ENCODE measurements at places on chromosomes 16 and 17.

- DNase-seq = no peak
Observed at GRCh38 chr16:56728980-56729734, 772 bp upstream of the NUP93 start.

GRCh38 chr16:53083119-53083518 lies 28.3 kb downstream of the CHD9 start:
- no peak for DNase-seq

DNA sequence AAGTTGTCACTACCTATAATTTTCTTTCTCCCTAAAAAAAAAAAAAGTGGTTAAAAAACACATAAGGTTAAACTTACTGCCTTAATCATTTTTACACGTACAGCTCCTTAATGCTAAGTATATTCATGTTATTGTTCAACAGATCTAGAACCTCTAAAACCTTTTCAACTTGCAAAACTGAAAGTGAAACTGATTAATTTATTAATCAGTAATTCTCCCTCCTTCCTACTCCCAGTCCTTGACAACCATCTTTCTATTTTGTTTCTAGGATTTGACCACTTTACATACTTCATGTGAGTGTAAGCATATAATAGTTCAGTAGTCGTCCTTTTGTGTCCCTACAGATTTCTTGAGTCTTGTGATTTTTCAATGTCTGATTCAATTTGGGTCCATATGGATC lies 251.4 kb upstream of the KIF2B start:
- no peak for DNase-seq

DNA sequence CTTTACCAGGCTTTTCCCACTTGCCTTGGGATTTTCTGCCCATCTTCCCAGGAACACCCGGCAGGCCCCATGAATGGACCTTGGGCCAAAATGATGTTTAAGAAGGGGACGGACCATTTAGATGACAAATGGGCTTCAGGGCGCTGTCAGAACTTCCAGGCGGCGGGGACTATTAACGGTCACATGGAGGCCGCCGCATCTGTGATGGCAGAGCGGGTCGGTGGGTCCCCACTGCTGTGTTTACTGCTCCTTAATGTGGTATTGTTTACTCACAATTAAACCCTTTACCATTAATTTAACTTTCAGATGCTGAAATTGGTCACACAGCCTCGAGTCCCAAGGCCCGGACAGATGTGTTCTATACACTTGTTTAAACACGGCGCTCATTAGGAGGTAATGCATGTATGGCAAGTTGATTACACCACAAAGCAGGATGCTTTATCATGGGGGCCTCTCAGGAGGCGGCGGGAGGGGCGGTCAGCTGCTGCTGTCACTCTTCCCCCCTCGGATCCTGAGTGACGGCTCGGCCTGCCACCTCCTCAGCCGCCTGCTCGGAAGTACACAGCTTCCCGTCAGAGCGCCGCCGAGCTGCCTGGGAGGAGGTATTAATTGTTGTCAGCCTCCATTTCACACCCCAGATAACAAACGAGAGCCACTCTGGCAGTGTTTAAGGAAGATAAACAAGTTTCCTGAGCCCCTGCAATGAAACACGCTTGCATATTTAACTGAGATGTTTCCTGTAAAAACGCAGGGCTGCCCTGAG lies 83.9 kb upstream of the IRX3 start:
- no peak for DNase-seq

- no peak for DNase-seq
Observed at GRCh38 chr17:41002814-41003213, 3.1 kb upstream of the KRTAP3-2 start.

DNA sequence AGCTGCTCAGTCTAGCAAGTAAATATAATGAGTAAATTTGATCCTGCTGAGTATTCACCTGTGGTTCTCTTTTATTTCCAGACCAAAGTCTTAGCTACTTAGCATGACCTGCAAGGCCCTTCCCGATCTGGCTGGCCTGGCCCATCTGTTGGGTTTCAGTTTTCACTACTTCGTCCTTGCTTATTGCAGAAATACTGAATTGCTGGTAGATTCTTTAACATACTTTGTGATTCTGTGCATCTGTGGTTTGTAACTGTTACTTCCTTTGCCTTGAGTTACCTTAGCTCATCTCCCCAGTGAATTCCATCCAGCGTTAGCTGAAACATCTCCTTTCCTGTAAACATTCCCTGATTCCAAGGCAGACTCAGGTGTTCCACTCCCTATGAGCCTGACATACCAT lies 131.1 kb downstream of the PHKB start:
- no peak for DNase-seq

- DNase-seq = no peak
Observed at GRCh38 chr17:32746698-32747097, 130.2 kb downstream of the MYO1D start.

DNA sequence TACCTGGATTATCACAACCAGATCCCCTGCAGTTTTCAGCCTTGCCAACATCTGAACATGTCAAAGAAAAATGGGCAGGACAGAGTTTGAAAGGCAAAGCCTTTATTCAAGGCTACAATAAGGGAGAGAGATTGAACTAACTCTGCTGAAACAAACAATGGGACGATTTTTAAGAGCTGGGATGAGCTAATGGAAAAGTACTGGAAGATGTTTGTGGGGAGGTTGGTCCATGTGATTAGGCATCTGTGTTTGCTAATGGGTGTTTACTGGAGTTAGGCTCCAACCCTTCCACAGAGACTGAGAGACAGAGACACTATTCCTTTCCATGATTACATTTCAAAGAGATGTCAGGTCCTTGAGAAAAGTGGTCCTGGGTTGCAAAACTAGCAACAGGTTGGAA lies 35.0 kb upstream of the HSBP1 start:
- DNase-seq = no peak

- no peak for DNase-seq
Observed at GRCh38 chr17:31550389-31551056, 159.0 kb downstream of the RAB11FIP4 start.

- no peak for DNase-seq
Observed at GRCh38 chr16:70750893-70751467, 50.0 kb downstream of the VAC14 start.

- no peak for DNase-seq
Observed at GRCh38 chr17:78764871-78765270, 17.2 kb downstream of the CYTH1 start.

DNA sequence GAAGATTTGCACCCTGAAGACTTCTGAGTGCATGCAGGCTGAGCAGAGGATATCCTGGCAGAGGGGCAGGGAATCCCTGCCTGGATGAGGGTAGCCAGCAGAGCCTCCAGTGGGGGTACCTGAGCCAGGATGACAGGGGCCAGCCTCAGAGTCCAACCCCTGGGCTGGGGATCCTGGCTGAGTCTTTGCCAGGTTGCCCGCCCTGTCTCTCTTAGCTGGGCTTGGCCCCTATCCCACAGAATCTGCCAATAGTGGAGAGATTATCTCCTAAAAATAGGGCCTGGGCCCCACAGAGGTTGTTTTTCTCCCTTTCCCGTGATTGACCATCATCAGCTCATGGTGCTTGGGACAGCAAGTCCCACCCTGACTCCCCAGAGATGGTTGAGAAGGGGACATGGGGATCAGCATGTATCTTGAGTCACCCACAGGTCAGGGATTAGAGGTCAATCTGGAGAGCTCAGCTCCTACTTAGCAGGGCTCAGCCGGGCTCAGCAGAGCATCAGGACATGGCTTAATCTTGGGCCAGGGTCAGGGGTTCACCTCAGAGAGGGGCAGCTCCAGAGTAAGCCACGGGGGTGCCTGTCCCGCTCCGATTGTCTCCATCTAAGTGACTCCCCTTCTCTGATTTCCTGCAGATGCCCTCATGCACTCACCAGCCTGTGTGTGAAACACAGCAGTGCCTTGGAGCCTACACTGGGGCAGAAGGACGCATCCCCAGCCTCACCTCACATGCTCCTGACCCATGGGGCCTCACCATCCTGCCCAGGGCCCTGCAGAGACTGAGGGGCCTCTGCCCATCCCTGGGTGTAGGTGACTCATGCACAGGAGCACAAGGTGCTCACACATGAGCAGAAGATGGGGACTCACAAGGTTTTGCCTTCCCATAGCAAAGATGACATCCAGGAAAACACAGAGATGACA lies 11.5 kb downstream of the CDH16 start:
- no peak for DNase-seq

DNA sequence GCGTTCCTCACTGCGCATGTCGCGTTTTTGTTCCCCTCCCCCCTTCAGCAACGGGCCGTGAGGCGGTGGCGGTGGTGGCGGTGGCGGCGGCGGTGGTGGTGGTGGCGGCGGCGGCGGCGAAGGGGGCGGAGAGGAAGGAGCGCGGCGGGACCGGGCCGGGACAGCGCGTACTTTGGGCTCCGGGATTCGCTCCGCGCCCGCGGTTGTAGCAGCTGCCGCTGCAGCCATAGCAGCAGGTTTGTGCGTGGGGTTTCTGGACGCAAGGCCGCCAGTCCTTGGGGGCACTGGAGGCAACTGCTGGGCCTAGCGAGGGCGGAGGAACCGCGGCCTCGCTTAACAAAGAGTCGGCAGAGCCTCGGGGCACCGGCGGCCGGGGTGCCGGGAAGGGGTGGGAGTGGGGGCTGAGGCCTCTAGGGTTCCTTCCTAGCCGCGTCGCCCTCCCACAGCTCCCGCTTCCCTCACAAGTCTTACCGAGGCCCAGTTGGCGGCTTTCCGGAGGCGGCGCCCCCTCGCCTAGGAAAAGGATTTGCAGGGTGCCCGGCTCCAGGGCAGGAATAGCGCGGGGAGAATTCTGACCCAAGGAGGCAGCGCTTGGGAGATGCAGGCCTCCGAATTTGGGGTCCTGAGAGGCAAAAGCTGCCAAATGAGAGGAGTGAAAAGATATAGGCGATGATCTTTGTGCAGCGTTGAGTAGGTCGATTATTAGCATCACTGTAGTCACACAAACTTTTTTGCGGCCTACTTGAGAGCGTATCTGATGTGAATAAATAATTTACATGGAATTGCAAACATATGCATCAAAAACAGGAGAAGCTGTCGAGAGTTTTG lies at the start of gene DDX42:
TSS of gene DDX42 (plus strand) at position 30 of the 828 bp plus-strand sequence. CDS start 12,880 bp downstream, outside the sequence.
- no peak for DNase-seq

DNA sequence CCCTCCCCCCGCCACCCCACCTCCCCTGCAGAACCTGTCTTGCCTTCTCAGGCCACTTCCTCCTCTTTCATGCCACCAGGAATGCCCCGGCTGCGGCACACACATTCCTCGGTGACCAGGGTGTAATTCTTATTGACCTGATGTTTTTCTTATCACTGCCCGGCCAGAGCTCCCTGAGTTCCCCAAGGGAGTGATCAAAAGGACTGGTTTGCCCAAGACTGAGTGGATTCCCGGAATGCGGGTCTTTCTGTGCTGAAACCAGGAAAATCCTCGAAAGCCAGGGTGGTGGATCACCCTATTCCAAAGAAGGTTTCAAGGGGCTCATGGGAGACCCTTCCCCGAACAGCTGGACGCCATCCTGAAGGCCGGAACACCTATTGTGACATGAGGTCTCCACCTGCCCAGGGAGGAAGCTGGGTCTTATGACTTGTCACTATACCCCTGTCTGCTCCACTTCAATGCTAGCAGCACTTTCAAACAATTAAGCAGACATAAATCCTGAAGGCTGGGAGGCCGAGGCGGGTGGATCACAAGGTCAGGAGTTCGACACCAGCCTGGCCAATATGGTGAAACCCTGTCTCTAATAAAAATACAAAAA lies 53.0 kb upstream of the RPL38 start:
- DNase-seq = no peak

- no peak for DNase-seq
Observed at GRCh38 chr16:86575754-86576557, 2.4 kb upstream of the FOXL1 start.

DNA sequence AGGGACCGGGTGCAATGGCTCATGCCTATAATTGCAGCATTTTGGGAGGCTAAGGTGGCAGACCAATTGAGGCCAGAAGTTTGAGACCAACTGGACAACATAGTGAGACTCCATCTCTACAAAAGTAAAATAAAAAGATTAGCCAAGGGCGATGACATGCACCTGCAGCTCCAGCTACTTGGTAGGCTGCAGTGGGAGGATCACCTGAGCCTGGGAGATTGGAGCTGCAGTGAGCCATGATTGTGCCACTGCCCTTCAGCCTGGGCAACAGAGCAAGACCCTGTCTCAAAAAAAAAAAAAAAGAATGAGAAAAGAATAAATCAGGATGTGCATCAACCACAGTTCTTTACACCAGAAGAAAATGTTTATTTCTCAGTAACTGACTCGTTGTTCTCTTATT lies 76.0 kb downstream of the CACNG3 start:
- no peak for DNase-seq

- DNase-seq = no peak
Observed at GRCh38 chr17:13600475-13601321, 1.0 kb downstream of the HS3ST3A1 start.

GRCh38 chr16:74261068-74261467 lies 35.5 kb upstream of the PSMD7 start:
- no peak for DNase-seq

DNA sequence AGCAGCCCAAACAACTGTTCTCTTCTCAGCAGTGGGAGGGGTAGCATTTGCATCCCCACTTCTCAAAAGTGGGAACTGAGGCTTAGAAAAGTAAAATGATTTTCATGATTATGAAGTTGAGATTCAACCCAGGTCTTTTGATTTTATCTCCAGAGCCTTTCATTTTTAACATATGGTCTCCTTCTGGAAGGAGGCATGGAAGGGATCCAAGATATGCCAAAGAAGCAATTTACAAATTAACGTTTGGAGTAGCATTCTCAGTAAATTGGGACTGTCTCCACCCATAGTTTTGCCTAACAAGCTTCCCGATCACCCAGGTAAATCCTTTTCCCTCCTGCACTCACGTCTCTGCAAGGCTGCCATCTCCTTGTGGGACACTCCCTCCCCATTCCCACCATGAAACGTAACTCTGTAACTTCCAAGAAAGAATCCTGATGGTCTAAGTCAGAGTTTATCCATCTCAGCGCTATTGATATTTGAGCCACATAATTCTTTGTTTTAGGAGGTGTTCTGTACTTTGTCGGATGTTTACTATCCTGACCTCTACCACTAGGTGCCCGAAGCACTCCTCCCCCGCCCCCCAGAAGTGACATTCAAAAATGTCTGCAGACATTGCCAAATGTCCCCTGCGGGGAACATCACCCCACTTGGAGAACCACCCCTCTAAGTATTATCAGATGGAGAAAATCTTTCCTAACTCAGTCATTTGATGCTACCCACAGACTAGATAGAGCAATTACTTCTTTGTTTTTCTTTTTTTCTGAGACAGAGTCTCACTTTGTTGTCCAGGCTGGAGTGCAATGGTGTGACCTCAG lies 32.9 kb upstream of the NFAT5 start:
- no peak for DNase-seq

DNA sequence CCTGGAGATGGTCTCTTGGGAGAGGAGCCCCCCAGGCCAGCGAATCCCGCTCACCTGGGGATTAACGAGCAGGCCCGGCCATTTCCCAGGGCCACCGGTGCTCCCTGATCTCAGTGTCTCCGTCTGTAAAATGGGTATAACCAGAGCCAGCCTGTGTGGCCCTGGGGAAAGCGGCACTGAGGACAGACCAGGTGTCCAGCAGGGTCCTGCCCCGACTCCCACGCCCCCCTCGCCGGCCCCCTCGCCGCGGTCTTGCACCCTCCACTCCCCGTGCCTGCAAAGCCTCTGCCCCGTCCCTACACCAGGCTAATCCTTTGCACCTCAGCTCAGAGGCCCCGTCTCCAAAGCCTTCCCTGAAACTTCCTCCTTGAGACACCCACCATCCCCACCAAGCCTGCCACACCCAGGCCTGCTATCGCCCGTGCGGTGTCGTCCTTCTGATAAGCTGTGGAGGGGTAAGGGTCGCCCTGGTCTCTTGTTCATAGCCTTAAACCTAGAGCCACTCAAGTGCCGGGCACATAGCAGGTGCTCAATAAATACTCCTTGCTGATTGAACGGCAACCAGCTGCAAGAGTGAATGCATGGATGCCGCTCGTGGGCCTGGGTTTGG lies 259.1 kb downstream of the C16orf95 start:
- no peak for DNase-seq

Measured in stimulated activated CD8-positive, alpha-beta memory T cell treated with anti-CD3 and anti-CD28 coated beads, Interleukin-7, amount 100 ng/mL, for 48 hours (primary cell).